CD4-positive, alpha-beta T cell treated with Interferon gamma for 1 hour (primary cell): ENCODE measurements at places on chromosomes 7 and 10.

- no peak for DNase-seq
Observed at GRCh38 chr10:75108684-75109458, 2.6 kb upstream of the SAMD8 start.

DNA sequence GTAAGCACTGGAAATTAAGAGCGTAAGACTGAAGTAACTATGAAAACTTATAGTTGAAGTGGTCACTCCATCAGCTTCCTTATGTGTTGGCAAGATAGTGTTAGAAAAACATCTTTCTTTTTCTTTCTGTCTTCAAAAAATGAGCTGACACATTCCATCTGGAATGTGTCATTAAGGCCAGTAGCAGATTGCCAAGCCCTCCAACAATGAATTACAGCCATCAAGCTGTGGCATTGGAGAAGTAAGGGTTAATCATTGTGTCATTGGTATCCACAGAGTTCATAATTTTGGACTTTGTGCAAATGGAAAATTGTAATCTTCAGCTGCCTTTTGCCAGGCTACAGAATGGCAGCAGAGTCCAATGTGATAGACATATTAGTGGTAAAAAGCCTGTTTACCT lies 926.3 kb downstream of the NRG3 start:
- DNase-seq: no peak

DNA sequence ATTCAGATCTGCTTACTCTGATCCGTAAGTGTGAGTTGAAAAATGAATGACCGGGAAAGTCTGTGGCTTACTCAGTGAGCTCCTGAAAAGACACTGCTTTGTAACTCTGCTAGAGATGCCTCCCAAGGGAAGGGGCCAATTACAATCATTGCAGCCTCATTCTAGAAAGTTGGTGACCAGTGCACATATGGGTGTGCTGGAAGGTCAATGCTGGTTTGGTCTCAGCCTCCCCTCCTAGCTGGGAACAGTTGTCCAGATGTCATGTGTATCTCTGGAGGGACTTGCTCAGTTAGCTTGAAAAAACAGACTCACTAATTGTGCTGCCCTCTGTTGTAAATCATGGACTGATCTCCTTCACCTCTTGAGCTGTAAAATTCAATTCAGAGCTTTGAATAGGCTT lies 405.0 kb downstream of the ADRA2A start:
- DNase-seq: no peak

DNA sequence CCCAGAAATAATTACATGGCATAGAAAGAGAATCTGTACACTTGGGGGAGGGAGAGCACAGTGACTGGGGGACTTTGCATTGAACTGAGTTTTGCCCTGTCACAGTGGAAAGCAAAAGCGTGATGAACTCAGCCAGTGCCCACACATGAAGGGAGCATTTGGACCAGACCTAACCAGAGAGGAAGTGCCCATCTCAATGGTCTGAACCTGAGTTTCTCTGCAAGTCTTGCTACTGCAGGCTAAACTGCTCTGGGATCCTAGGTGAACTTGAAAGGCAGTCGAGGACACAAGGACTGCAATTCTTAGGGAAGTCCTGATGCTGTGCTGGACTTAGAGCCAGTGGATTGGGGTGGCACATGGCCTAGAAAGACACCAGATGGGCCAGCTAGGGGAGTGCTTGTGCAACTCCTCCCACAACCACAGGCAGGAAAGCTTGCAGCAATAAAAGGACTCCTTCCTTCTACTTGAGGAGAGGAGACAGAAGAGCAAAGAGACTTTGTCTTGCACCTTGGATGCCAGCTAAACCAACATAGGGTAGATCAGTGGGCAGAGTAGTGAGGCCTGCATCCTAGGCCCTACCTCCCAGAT lies 259.0 kb downstream of the GRM8 start:
- DNase-seq: no peak

- DNase-seq: no peak
Observed at GRCh38 chr7:3280445-3280844, 20.6 kb upstream of the SDK1 start.
